ENCODE measurements at places on chromosomes 12 and 14.
A peak's percentile ranks its signal among the peaks of the same experiment; 100 is the strongest.

- DNase-seq = no peak
Measured at GRCh38 chr12:53289891-53290290, 5.5 kb upstream of the PFDN5 start.

GRCh38 chr12:101407436-101408345, at the start of gene ARL1:
Gene ARL1 (minus strand): TSS chr12:101407772. CDS start chr12:101407645, 127 bp downstream.
- peak; percentile 86 for DNase-seq

DNA sequence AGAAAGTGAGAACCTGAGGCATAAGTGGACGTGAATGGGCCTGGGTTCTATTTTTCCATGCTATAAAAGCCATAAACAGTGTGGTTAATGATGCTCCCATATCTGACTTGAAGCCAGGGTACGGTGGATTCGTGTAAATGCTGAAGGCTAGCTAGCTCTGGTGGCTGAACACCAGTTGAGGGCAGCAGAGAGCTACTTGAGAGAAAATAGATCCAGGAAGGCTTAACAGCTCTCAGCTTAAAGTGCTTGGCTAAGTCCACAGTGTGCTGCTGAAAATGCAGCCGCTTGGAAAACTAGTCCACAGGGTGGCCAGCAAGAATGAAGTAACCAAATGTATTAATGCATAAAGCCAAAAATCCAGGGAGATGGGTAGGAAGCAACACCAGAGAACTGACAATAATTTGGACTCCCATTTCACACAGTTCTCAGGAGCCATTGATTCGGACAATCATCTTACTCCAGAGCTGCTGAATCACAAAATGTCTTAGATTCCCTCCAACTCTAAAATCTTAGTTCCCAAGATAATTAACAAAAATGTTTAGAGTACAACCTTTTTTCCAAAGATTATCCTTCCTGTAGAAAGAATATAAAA, 15.0 kb upstream of the FOXG1 start:
- peak; percentile 92 for DNase-seq

DNA sequence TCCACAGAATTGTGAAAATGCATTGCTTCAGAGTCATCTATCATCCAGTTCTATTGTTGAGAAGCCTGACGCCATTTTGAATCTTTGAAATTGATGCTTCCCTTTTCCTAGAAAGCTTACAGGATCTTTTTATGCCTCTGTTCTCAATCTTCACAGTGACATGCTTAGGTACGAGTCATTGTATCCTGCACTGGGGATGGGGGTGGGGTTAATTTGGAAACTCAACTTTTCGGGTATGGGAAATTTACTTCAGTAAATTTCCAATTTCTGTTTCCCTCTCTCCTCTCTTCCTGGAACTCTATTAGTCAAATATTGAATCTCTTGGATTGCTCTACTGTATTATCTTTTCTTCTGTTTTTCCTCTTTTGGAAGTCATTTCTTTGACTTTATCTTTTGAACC, 24.5 kb downstream of the RNASE10 start:
- no peak for DNase-seq

- no peak for DNase-seq
Measured at GRCh38 chr14:65421201-65421981, 8.9 kb downstream of the FUT8 start.

- DNase-seq = no peak
Measured at GRCh38 chr14:103700753-103701490, 14.3 kb downstream of the XRCC3 start.

GRCh38 chr14:77063571-77064171, 34.4 kb upstream of the CIPC start:
- peak; percentile 93 for DNase-seq

DNA sequence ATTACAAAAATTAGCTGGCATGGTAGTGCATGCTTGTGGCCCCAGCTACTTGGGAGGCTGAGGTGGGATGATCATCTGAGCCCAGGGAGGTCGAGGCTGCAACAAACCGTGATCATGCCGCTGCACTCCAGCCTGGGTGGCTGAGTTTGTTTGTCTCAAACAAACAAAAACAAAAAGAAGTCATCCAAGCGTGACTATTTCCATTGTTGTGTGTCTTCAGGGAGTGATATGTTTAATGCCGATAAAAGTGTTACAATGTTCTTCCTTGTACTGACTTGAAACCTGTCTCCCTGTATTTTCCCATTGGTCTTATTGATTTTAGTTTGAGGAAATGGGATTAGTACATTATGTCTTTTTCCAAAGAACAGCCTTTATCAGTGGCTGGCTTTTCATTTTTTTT, 75.6 kb upstream of the USP44 start:
- DNase-seq = no peak

DNA sequence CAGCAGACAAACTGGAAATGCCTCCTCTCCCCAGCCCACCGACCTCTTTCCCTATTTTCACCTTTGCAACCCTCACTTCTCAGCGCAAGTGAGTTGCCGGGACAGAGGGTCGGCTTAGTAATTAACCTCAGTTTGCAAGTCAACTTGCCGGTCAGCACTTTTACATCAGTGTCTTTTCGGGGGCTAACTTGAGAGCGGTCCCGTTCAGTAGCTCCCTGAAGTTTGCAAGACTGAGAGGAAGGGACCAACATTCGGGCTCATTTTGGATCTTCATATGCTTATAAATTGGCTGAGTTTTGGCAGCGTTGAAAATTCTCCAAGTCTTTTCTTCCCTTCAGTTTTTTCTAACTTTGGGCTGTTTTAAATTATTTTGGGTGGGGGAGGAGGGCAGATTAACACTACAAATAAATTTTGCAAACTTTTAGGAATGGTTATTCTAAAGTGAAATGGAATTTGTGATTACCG, 846 bp downstream of the BRMS1L start:
- no peak for DNase-seq

DNA sequence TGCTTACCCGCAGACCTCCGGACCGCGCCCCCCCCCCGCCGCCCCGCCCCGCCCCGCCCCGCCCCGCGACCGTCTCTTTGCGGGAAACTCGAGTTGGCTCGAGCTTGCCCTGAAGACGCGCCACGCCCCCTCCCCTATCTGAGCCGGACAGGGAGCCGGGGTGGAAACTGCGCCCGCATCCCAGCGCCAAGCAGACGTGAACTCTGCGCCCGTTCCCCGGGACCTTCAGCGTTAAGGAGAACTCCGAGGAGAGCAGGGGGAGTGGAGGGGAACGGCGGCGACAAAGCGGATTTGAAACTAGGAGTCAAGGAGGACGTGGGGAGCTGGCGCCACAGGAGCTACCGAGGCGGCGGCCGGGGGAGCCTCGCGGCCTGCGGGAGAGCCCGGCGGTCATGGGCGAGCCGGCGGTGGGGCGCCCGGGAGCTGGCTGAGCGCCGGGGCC, at the start of gene KCNK13:
Gene KCNK13 (plus strand): TSS at position 310 of the 442 bp plus-strand sequence. CDS start 212 bp downstream, outside the sequence.
- peak; percentile 41 for DNase-seq

DNA sequence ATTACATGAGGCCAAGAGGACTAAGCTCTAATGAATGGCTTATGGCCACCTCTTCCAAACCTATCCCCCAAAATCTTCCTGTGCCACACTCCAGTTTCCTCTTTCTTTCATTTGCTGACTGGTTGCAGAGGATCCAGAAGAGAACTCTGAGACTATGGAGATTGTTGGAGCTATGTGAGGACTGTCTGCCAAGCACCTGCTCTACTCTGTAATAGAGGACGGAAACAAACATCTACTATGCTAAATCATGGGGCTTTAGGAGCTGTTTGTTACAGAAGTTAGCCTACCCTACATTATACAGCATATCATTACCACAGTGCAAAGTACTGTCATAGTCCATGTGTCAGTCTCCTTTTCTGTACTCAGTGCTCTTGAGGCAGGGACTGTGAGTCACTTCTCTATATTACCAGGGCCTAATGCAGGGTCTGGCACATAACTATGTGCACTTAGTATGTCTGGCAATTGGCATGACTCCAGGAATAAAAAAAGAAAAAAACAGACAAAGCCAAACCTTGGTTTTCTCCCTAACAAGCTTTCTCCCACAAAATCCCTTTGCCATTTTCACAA, 95.1 kb downstream of the RPAP3 start:
- DNase-seq = no peak

DNA sequence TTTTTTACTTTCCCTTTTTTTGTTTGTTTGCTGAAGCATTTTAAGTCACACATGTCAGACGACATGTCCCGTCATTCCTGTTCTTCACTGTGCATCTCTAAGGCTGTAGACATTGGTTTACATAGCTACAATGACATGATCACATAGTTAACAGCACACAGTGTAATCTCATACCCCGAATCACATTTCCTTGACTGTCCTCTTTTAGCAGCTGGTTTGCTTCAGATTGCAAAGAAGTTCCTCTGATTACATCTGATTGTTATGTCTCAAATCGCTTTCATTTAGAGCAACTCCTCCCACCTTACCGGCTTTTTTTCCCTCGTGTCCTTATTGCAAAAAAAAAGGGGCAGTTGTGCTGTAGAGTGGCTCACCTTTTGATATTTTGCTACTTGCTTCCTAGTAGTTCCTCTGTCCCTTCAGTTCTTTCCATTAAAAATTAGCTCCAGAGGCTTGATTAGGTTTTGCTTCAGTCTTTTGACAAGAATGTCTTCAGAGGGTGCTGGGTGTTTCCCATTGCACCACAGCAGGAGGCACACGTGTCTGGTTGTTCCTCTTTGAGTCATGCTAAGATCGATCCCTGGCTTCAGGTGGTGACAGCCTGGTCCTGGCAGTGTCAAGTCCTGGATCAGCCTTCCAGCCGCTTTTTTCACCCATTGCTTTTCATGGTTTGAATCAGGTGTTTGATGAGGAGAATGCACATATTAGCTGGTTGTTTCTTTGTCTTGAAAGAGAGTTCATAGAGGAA, 35.0 kb downstream of the ZNF664 start:
- DNase-seq = peak; percentile 49

DNA sequence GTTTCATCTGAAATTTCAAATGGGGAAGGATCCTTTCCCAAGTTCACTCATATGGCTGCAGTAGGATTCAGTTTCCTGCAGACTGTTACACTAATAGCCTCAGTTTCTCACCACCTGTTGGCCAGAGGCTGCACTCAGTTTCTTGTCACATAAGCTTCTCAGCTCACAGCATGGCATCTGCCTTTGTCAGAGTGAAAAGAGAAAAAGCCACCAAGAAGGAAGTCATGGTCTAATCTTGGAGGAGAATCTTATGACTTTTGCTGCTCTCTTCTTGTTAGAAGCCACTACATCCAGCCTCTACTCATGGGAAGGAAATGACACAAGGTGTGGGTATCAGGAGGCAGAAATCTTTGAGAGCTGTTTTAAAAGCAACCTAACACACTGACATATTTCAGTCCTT, 39.4 kb upstream of the BTG1 start:
- DNase-seq = no peak

DNA sequence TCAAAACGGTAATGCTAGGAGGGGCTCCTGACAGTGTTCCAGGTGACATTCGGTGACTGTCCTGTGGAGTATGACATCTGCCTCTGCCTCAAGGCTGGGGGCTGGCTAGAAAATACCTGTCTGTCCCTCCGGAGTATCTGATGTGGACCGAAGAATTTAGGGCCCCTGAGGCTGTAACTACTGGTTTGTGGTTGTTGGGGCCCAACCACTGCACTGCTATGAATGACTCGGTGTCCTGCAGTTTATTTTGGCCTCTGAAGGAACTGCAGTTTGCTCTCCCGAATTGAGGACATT, 198.9 kb upstream of the CAND1 start:
- no peak for DNase-seq

- no peak for DNase-seq
Measured at GRCh38 chr14:86279405-86279804, 749.5 kb downstream of the FLRT2 start.

GRCh38 chr12:111754671-111755070, 12.1 kb upstream of the ALDH2 start:
- DNase-seq = no peak

- no peak for DNase-seq
Measured at GRCh38 chr14:102828151-102828550, 50.9 kb downstream of the TRAF3 start.

DNA sequence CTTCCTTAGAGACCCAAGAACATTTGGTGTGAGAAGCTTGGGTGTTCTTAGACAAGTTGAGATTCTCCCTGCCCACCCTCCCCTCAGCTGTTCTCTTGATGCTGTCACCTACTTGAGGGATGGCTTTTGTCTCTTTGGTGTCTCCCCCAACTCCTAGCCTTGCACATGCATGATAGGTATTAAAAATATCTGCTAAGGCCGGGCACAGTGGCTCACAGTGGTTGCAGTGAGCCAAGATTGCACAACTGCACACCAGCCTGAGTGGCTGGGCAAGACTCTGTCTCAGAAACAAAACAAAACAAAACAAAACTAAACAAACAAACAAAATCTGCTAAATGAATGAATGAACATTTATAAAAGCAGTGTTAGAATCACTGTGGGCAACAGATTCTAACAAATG, 261.1 kb downstream of the AKAP6 start:
- DNase-seq = no peak

DNA sequence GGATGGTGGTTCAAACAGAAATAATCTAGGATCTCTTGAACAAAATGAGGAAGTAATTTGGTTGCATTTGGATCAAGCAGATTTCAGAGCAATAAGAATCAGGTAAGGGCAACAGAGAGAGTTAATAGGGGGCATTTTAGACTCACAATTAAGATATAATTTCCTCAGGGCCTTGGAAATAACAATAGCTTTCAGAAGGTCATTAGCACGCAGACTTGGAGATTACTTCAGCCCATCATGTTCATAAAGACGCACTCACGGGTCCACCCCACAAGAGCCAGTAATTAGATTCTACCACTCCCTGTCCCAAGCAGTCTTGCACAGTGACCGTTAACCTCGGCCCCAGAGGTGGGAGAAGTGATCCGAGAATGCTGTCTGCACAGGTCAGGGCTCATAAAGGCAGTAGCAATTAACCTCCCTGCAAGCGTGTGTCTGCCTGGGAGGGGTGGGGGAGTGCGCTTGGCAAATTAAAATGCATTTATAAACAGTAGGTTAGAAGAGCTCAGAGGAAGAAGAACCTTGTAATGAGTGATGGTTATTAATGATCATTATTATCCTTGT, 125.7 kb upstream of the CCDC196 start:
- DNase-seq = no peak

- DNase-seq = peak; percentile 21
Measured at GRCh38 chr12:111685322-111685810, 390 bp downstream of the BRAP start.

- DNase-seq = no peak
Measured at GRCh38 chr12:66120477-66120876, 10.1 kb downstream of the LLPH start.

DNA sequence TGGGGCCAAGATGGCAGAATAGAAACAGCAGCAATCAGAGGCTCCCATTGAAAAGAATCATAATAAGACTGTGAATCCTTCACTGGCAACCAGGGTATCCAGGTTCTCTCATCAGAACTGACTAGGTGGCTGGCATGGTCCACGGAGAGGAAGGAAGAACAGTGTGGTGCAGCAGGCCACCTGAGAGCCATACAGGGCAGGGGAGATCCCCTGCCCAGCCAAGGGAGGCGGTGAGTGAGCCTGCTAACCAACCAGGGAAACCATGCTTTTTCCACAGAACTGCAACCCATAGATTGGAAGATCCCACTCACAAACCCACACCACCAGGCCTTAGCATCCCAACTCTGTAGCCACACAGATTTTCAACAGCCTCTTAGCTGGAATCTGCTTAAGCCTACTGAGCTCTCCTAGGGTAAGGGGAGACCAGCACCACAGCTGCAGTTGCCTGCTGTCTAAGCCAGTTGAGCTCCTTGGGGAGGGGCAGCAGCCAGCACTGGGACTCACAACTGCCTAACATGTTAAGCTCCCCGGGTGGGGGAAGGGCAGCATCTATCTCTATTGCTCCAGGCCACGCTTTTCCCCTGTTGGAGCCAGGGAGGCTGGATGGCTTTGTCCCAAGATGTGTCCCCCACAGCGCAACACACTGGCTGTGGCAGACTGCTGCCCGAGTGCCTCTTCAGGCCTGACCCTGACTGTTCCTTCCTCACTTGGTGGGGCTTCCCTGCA, 342.6 kb upstream of the CCDC196 start:
- DNase-seq = no peak

GRCh38 chr12:70784042-70784668, 136.4 kb downstream of the PTPRR start:
- DNase-seq = no peak

GRCh38 chr12:112096070-112096469, 12.5 kb downstream of the NAA25 start:
- DNase-seq = no peak

Measured in NCI-H2171 treated with DMSO at 0.1 percent for 48 hours (cell line).